Fibroblast of the aortic adventitia (primary cell): ENCODE measurements at places on chromosomes 4 and X. TPM values are rescaled to one million over a fixed set of nuclear protein-coding genes. Genes with fewer than 3 reads are reported as not detected.

DNA sequence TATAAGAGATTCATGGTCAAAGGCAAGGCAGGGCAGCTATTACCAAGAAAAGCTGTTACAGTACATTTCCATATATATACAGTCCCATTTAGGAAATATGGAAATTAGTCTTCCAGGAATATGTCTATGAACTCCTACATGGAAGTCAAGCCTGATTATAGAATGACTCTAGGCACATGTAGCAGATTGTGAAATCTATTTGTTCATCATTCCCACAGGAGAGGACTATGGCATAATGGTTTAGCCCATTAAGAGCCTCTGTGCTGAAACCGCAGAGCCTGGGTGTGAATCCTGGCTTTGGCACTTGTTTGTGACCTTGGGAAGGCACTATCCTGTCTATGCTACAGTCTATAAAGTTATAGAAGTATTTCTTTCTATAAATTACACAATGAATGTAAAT is 764.8 kb downstream of the RAPGEF2 start:
- DNase-seq = no peak

DNA sequence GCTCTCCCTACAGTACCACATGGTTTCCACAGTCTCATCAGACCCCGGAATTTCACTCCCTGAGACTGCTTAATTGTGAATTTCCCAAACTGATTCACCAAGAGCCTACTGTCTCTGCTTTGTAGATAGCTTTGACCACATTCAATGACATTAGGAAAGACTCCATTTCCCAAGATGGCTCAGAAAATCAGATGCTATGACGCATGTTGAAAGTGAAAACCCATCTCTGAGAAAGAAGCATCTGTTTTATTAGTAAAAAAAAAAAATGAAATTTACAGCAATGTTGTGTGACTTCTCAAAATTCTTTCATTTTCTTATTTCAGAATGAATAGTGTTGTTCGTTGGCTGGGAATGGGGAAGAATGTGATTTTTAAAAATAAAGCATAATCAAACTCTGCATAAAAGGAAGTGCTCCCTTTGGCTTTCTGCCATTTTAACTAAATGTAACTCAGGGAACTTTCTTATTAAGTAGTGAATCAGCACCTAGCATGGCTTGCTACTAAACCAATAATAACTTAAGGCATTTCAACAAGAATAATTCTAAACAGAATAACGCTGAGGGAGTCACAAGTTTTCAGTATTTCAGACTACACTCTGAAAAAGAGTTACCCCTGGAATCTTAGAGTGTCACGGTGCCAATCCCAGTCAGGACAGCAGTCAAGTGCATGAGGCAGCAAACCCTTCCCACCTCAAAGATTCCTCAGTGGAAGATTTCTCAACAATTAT is 97.4 kb upstream of the MYOZ2 start:
- DNase-seq = peak; percentile 41

- DNase-seq = no peak
Observed at GRCh38 chr4:27198246-27198645, 337.6 kb downstream of the STIM2 start.

Gene BMP3
- 0.18 TPM in 1 of 2 replicates, not detected in the other for total RNA-seq
